ENCODE measurements at places on chromosomes 1 and 21.

GRCh38 chr1:154955718-154956543 is at the start of gene PBXIP1:
PBXIP1 (minus strand) TSS chr1:154956099; CDS start chr1:154953721, 2,378 bp downstream.
- peak; percentile 85 for DNase-seq

DNA sequence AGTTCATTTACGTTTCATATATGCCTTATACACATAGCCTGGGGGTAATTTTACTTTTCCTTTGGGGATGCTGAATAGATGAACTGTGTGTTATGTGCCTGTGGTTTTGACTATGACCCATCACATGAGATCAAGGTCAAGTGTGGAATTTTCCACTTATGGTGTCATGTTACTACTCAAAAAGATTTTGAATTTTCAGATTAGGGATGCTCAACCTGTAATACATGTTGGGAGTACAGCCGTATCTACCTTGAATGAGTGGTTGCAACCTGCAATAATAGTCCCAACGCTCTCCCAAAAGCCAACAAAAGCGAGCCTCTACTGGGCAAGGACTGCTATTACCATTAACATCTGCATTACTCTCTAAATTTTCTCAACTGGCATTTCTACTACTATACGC is 68.5 kb upstream of the SDC3 start:
- peak; percentile 35 for DNase-seq

GRCh38 chr21:21713651-21714180 is 715.5 kb downstream of the NCAM2 start:
- DNase-seq, result no peak

- no peak for DNase-seq
These were observed 11.5 kb upstream of the KCNAB2 start for GRCh38 chr1:6033986-6034749.

GRCh38 chr1:25106352-25106751 is 126.0 kb downstream of the SYF2 start:
- peak; percentile 63 for DNase-seq

DNA sequence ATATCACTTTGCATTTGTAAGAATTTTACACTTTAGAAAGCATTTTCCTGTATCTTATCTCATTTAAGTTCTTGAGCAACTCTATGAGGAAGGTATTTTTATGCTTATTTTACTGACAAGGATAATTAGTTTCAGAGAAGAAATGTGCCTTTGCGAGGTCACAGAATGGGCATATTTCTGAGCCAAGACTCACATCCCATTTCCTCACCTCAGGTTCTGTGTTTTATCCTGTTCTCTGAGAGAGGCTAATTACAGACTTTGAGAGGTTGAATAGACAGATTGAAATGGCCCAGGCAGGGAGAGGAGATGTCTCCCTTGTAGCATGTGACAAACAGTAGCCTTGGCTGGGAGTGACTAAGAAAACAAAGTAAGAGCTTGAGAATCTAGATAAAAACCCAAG is 39.1 kb upstream of the ZC3H11B start:
- DNase-seq, result no peak

DNA sequence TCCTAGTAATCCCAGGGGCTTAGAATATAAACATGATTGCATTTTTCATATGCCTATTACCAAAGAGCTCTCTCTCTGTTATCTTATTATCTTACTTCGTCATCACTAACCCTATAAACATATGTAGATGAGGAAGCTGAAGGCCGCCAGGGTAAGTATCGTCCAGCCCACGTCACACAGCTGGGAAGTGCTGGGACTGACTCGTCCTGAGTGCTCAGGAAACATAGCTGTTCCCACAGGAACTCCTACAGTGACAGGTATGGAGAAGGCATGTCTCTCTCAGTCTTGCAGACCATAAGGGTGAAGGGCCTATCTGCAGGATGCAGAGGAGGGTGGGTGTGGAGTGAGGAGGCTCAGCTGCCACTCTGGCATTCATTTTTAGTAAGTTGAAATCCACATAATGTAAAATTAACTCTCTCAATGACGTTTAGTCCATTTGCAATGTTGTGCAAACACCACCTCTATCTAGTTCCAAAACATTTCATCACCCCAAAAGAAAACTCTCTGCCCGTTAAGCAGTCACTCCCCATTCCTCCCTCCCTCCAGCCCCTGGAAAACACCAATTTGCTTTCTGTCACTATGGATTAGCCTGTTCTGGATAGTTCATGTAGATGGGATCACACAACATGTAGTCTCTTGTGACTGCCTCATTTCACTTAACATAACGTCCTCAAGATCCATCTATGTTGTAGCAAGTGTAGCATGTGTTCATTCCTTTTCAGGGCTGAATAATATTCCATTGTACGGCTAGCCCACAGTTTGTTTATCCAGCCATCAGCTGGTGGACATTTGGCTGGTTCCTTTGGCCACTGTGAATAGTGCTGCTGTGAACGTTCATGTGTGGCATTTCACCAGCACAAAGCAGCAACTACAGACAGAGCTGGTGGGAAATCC is 68.3 kb downstream of the TCP10L start:
- DNase-seq, result peak; percentile 90

DNA sequence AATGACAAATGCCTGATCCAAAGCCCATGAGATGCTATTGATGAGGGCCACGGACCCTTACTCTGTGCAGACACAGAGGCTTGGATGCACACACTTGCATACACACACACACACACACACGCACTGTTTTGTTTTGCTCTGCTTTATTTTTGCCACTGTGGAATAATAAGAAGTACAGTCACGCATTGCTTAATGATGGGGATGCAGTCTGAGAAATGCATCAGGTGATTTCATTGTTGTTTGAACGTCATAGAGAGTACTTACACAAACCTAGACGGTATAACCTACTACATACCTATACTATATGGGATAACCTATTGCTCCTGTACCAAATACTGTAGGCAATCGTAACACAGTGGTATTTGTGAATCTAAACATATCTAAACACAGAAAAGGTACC is 104.4 kb downstream of the RHOU start:
- no peak for DNase-seq

GRCh38 chr1:1021920-1022259 is 2.0 kb downstream of the AGRN start:
- DNase-seq, result no peak

GRCh38 chr1:45721207-45721606 is 29.2 kb downstream of the IPP start:
- DNase-seq, result peak; percentile 87

DNA sequence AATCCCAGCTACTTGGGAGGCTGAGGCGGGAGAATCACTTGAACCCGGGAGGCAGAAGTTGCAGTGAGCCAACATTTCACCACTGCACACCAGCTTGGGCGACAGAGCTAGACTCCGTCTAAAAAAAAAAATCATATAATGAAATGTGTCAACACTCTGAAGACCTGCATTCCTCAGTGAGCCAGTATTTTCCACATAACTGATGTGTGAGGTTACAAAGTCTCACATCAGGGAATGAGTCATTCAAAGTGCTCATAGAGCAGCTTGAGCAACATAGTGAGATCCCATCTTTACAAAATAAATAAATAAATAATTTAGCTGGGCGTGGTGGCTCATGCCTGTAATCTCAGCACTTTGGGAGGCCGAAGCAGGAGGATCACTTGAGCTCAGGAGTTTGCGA is 65.5 kb downstream of the CASZ1 start:
- peak; percentile 87 for DNase-seq

DNA sequence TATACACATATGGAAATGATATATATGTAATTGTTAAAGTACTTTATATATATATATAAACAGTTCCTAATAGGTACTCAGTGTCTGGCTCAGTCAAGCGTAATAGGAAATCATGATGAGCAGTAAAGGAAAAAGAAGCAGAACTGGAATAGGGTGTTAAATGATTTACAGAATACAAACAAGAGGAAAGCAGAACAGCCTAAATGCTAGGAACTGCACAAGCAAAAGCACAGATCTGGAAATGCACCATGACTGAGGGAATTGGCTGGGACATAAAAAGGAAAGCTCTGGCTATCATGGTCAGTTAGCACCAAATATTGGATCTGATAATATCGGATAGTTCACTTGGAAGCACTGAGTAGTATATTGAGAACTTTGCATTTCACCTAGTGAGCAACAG is 51.8 kb downstream of the SLC44A5 start:
- no peak for DNase-seq

GRCh38 chr1:2556678-2557481 is 709 bp downstream of the TNFRSF14 start:
- DNase-seq, result no peak

GRCh38 chr1:22806584-22806983 is 95.9 kb downstream of the EPHB2 start:
- no peak for DNase-seq

DNA sequence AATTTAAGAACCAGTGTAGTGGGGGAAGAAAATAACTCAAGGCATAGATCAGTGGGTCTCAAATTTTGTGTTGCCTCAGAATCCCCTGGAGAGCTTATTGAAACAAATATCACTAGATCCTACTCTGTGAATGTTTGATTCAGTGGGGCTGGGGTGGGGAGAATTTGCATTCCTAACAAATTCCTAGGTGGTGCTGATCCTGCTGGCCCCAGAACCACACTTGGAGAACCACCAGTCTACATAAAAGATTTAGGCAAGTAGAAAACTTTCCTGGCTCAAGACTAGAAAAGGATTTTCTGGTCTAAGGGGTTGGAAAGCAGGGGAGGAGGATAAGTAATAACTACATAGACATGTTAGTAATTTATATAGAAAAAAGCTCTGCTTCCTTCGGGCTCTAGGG is 34.1 kb upstream of the C1orf21 start:
- peak; percentile 29 for DNase-seq

DNA sequence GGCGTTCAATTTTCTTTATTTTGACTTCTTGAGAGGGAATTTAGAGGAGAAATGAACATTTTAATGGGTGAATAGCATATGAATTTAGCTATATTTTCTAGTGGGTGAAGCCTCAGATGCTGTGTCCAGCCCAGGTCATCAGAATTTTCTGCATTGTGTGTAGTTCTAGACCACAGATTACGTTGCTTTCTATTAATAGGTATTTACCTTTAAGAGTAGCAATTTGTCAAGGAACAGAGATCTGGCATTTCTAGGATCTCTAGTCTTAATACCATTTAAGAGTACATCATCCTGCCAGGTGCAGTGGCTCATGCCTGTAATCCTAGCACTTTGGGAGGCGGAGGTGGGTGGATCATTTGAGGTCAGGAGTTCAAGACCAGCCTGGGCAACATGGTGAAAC is 20.7 kb downstream of the TDRD5 start:
- DNase-seq, result no peak

DNA sequence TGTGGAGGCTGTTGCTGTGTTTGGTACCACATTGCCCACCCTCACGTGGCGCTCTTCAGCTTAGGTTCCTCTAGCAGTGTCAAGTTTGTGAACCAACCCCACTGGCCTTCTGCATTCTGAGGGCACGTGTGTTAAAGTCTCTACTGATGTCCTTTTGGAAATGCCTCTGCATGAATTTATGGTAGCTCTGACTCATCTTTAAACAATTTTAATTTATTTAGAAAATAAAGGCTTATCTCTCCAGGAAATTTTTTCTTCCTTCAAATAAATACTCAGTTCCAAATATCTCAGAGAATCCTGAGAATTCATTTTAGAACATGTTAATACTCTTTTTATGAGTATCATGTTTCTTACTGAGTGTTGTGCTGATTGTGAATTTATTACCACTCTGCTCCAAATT is 5.5 kb downstream of the CD1D start:
- DNase-seq, result no peak

- no peak for DNase-seq
These were observed 25.2 kb upstream of the PLA2G2C start for GRCh38 chr1:20211511-20211931.

DNA sequence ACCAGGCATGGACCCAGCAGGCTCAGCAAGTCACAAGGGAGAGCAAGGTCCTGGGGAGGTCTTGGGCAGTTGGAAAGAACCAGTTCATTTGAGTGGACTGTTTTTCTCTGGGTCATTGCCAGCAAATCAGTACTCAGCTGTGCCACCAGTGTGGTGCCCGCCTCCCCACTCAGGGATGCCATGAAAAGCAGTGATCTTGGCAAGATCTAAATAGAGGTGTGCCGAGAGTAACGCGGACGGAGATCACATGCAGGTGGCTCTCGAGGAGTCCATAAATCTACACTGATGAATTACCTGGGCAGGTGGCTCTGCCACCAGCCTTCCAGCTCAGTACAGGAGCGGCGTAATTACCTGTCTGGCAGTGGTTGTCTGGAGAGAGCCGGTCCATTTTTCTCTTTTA is 642.2 kb downstream of the PTPRU start:
- no peak for DNase-seq

DNA sequence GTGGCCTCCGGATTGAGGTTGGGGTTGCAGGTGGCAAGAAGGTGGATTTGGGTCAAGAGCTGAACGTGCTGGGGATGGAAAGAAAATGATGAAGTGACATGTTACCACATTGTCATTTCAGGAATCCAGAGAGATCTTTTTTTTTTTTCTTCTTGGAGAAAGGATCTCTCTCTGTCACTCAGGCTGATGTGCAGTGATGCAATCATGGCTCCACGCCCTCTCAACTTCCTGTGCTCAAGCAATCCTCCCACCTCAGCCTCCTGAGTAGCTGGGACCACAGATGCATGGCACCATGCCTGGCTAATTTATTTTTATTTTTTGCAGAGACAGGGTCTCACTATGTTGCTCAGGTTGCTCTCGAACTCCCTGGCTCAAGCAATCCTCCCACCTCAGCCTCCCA is 80.6 kb downstream of the GON4L start:
- DNase-seq, result peak; percentile 21

- DNase-seq, result peak; percentile 61
These were observed 38.9 kb downstream of the LEPR start for GRCh38 chr1:65459397-65459768.

DNA sequence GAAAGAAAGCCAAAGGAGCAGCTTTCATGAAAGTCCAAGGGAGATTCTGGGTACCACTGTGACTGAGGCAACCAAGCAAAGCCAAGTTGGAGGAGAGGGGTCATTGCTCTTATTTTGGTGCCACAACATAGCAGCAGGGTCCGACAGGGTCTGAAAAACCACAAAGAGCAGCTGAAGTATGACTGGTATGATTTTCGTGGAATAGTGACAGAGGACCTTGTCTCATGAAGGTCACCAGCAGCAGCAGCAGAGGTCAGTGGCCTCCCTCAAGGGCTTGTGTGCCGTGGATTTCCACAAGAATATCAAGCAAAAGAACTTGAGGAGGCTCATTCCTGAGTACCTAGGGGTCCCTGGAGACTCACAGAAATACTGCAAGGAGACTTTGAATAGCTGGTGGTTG is 160.9 kb upstream of the SYT6 start:
- DNase-seq, result no peak

DNA sequence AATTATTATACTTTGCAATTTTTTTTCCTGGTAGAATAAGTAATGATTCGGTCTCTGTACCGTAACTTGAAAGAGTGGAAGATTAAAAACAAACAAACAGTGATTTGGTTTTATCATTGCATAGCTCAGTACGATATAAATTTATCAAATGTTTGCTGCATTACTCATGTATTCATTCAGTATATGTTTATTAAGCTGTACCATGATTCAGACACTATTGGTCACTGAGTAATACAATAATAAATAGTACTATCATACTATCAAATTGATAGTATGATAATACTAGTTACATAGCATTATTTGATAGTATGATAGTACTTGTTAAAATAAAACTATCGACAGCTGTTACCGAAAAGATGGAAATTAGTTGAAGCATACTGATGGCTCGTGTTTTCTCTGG is 12.1 kb downstream of the CENPF start:
- no peak for DNase-seq
